ENCODE measurements at places on chromosomes 4 and X. TPM values are rescaled to one million over a fixed set of nuclear protein-coding genes. Genes with fewer than 3 reads are reported as not detected.

DNA sequence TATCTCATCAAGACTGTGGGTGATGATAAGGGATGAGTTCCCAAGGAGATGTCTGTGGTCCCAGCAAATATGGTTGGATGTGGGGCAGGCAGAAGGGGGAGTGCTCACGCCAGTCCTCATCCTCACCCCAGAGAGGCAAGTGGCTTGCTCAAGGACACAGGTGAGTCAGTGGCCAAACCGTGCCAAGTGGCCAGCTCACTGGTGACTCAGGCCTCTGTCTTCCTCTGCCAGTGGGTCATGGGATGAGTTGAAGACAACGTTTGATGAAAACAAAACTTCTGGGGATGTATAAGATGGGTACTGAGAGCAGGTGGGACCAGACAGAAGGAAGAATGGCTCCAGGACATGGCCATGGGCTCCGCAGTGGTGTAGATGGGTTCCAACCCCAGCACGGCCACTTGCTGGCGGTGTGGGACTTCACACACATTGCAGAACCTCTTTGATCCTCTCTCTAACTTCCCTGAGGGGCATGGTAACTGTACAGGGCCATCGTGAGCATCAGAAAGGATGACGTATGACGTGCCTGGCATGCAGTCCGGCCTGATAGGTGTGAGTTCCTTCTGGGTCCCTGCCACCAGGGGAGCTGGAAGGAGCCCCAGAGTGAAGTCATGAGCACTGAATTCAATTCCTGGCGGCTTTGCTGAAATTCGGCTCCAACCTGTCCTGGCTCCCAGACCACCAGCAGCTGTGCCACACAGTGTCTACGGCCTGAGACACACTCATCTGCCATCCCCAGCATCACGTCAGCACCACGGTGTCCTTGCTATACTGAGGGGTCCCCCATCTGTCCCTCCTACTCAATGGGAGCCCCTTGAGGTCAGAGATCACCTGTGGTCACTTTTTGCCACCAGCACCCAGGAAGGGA lies 41.3 kb upstream of the GPR78 start:
- peak; percentile 18 for DNase-seq

DNA sequence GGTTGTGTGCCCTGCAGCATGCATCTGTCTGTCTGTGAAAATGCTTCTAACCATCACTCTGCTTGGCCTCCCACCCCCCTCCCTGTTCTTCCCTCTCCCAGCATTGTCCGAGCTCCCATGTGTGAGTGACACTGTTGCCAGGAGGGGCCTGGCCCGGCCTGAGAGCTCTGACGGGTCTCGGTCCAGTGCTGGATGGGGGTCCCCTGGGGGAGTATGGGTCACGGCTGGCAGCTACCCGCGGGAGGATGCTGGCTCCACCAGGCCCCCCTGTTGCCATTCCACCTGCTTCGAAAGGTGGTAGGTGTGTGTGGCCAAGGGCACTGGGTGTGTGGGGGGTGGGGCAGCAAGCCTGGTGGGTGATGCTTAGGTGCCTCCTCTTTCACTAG lies 3.6 kb downstream of the NLGN3 start:
- no peak for DNase-seq

GRCh38 chr4:133263104-133263503 lies 114.0 kb downstream of the PCDH10 start:
- DNase-seq, result no peak

DNA sequence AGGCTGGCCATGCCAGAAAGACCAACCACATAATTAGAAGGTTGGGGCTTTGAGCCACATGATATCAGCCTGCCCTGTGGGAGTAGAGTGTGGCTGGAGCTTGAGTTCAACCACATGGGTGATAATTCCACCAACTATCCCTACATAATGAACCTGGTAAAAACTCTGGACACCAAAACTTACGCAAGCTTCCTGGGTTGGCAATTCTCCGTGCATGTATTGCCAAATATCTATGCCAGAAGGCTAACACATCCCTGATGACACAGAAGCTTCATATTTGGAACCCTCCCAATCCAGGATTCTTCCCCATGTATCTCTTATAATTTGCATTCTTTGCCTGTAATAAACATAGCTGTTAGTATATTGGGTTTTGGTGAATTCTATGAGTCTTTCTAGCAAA lies 68.2 kb downstream of the FUNDC1 start:
- no peak for DNase-seq

The MAGEA2B gene
- not detected for total RNA-seq

The HELT gene
- total RNA-seq, result not detected

The TNIP3 gene
- not detected for total RNA-seq
